NCI-H2227 treated with DMSO at 0.1 percent for 48 hours (cell line): ENCODE measurements at places on chromosomes 2 and 18.

DNA sequence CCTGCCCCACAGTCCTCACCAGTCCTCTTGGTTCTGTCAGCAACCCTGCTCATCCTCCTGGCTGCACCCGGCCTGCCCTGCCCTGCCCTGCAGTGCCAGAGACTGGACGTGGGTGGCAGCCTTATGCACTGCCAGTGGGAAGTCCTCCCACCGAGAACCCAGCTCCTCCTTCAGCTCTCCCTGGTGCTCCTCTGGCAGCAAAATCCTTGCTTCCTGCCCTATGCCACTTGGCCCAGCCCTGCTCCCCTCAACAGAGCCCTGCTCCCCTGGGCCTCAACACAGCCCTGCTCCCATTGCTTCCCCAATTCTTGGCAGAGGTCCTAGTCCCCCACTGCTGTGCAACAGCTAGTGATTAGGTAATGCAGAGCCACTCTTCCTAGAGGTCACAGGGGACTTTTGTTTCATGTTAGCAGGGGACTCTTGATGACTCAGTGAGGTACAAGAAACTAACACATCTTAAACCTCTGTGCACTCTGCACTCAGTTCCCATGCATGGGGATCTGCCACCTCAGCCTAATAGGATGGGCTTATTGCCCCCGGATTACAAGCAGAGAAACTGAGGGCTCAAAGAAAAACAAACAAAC is 58.0 kb upstream of the EDAR start:
- DNase-seq, result no peak

DNA sequence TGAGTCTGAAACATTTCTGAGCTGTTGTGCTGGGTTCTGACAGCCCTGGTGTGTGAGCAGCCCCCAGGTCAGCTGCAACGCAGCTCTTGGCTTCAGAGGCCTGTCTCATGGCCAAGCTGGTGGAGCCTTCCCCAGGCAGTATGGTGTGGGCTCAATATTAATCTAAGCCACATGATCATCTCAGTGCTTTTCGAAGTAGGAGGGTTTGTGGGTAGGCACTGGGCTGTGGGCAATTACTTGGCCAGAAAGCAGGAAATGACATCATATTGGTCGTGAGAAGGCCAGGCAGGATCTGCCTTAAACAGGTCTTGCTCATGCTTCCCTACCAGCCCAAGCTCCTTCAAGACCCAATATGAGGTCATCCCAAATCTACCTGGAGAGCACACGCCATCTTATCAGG is 26.9 kb downstream of the LOXHD1 start:
- DNase-seq, result no peak

DNA sequence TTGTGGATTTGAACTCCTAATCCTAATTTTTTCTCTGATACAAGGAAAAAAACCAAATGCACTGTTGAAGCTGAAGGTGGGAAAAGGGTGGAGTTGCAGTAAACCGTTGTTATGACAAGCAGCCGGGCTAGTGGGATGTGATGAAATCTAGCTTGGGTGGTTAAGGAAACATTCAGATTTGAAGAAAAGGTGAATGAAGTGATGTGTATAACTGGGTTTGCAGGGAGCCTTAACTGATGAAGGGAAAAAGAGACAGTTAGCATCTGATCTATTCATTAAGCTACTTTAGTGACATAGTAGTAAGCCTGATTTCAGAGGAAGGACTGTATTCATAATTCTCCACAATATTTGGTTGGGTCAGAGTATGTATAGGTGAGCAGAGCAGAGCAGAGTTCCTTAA is 3.5 kb downstream of the EML6 start:
- DNase-seq, result no peak

- DNase-seq, result no peak
These were observed 298.7 kb downstream of the RND3 start for GRCh38 chr2:150188800-150189199.

GRCh38 chr18:12946549-12947284 is 1.1 kb upstream of the SEH1L start:
- DNase-seq, result peak; percentile 56

DNA sequence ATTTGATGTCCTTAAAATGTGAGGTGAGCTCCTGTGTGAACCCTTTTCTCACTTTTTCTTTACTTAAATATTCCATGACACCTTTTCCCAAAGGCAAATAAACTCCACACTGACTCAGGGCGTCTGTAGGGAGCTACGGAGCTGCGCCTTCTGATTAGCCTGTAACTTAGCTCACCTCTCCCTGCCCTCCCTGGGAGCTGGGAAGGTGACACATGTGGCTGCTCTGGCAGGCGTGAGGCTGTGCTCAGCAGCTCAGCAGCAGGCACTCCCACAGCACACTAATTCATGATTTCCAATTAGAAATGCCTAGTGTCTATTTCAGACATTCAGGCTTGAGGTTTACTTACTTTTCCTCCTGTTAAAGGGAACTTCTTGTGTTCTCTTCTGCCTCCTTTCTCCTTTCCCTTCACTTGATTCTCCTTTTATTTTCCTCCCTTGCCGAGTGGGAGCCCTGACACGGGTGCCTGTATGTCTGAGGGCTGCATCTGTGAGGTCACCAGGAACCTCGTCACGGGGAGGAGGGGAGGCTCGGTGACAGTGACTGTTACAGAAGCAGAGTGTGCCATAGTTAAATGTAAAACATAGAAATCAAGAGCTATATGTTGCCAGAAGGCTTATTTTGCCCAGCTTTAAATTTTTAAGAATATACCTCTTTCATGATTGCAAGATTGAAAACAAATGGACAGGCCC is 437.1 kb downstream of the DCDC2C start:
- peak; percentile 73 for DNase-seq

GRCh38 chr2:20619624-20620024 is 31.3 kb downstream of the HS1BP3 start:
- no peak for DNase-seq

- no peak for DNase-seq
These were observed 94.9 kb upstream of the TWSG1 start for GRCh38 chr18:9239720-9240119.
